ENCODE measurements at places on chromosomes 2 and 18.

DNA sequence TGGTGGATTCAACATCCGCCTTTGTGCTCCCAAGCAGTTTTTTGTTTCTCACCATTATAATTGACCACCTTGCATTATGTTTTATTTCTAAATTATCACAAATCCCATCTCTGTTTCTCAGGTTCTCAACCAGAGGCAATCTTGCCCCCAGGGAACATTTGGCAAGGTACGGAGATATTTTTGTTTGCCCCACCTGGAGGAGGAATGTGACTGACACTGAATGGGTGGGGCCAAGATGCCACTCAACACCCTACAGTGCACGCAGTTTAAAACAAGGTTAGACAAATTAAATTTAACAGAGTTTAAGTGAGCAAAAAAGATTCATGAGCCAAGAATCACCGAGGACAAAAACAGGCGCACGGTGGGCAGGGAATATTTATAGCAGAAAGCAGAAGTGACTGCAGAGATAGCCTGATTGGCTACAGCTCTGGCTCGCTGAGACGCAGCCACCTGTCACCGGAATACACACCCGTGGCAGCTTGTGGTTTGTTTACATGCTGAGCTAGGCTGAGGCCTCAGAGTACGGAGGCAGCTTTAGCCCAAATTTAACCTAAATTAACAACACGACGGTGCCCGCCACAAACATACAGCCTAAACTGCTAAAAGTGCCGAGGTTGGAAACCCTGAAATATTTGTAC is 150.0 kb upstream of the ALKAL2 start:
- DNase-seq: no peak

- DNase-seq: no peak
Observed at GRCh38 chr18:24560511-24560981, 100.1 kb downstream of the HRH4 start.

DNA sequence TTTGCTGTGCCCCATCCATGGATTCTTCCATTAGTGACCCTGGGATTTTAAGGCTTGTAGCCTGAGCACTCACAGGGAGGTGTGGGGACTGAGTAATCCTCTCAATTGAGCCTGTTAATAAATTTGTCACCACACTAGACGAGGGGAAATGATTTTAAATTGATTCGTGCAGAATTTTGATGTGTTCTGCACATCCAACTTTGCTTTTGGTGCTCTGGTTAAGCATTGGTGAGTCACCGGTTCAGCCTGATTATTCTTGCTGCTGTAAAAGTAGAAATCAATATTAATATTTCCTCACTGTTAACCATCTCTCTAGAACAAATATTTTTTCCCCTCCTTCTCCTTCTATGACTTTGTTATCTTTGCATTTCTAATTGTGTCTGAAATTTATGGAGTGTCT is 482.0 kb downstream of the TSN start:
- DNase-seq: no peak

DNA sequence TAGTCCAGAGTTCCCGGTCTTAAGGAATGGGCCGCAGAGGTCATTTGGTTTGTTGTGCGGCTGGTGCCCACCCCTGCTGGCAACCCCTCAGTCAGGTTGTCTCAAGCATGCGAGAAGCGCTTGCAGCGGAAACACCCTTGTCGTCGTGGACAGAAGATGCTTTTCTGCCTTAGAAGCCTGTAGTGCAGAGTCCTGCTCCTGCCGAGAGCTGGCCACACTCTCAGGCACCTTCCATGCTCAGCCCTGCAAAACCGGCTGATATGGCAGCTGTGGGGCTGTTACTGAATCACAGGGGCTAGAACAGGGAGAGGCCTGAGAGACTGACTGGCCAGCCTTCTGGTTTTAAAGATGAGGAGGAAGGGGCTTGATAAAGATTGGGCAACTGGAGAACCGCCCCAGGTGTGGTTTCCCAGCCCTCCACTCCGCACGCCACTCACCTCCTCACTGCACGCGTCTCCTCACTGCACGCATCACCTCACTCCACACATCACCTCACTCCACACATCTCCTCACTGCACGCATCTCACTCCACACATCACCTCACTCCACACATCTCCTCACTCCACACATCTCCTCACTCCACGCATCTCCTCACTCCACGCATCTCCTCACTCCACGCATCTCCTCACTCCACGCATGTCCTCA is 103.6 kb downstream of the USP40 start:
- no peak for DNase-seq

GRCh38 chr2:186726938-186727337 is 33.1 kb downstream of the FAM171B start:
- no peak for DNase-seq

DNA sequence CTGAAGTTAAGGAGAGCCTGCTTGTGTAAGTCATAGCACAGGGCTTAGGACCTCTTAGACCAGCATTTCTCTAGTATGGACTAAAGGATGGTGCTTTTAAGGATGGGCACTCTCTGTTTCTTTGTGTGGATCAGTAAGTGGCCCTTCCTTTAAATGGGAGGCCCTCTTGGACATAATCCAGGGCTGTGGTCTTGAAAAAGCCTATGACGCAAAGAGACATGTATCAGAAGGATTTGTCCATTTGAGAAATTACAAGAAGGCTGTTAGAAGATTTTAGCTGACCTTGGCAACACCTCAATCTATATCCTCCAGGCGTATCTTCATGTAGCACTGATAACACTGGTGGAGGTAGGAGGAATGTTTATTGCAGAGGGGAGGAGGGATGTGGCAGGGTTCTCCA is 79.2 kb downstream of the PRPF40A start:
- DNase-seq: no peak

DNA sequence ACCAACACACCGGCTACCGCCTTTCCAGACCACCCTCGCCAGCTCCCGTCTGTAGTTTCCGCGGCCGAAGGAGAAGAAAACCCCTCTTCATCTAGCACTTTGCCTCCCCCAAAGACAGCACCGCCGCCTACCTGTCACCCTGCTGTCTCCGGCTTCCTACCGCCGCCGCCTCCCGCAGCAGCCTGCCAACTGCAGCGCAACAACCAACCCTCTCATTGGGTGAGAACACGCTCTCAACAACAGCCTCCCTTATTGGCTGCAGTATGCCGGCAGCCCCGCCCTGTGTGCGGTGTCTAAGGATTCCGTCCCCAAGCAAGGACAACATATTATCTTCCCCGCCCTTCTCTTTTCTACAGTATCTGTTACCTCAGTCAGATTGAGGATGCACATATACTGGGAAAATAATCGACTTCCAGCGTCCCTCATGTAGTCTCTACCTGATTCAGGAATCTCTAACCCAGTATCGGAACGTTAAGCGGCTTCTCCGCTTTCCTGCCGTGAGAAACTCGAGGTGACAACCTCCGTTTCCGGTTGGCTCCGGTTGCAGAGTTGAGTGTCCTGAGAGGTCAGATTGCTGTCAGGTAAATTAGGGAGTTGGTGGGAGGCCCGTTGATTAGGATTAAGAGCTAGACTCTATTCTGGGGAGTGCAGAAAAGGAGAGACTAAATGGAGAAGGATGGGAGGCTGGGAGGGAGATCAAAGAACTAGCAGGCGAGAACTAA is at the start of the genes HYCC2 and NDUFB3:
HYCC2 (minus strand) TSS at position 193 of the 722 bp plus-strand sequence. CDS start 47,662 bp downstream, outside the sequence.
NDUFB3 (plus strand) TSS at position 523 of the 722 bp plus-strand sequence. CDS start 6,882 bp downstream, outside the sequence.
- peak; percentile 83 for DNase-seq

GRCh38 chr2:181163691-181164090 is 183.3 kb downstream of the UBE2E3 start:
- DNase-seq: no peak

DNA sequence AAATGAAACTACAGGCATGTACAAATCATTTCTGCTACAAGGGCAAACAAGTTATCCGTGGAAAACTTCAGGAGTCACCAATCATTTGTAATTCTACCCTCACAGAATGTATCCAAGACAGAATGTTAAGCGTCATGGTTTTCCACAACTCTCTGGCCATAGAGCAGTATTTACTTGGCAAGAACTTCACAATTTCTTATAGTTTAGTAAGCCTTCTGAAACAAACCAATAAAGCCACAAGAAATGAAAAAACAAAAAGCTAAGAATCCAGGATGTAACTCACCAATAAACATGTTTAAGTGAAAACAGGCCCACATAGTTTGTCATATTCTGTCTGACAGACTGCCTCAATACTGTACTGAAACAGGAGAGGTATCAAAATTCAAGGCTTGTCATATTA is 70.3 kb downstream of the LNPK start:
- no peak for DNase-seq

- no peak for DNase-seq
Observed at GRCh38 chr2:2591542-2591940, 260.5 kb upstream of the MYT1L start.

DNA sequence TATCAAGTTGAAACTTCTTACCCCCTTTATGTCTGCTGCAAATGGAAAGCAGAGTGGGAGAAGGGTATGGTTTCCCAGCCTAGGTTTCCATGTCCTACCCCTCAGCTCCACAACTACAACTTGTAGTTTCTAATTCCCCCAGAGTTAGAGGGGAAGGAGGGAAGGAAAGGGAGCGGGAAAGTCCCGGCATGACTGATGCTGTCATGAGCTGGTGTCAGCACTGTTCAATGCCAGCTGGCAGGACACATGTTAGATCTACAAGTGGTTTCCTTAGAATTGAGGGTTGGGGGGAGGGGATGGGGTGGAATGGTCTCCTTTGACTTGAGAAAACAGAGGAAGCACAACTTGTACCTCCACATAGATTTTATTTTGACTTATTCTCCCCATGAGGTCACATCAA is 194.0 kb downstream of the MBD2 start:
- DNase-seq: no peak

- no peak for DNase-seq
Observed at GRCh38 chr2:219489315-219489714, 9.4 kb upstream of the GMPPA start.

DNA sequence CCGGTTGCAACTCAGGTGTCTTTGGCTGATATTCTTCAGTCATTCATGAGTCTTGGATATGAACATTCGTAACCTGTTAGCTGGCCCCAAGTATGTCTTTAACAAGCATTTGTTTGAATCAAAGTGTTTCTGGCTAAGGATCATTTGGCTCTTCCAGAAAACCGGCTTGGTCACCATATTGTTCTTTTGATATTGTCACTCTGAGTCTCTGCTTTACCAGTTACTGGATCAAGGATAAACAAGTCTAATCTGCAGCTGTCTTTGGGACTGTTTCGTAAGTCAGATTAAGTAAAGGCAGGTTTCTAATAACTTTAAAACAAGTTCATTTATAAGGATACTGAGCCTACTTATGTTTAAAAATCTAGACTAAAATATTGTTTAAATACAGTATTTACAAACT is 49.1 kb downstream of the KDM3A start:
- DNase-seq: no peak

DNA sequence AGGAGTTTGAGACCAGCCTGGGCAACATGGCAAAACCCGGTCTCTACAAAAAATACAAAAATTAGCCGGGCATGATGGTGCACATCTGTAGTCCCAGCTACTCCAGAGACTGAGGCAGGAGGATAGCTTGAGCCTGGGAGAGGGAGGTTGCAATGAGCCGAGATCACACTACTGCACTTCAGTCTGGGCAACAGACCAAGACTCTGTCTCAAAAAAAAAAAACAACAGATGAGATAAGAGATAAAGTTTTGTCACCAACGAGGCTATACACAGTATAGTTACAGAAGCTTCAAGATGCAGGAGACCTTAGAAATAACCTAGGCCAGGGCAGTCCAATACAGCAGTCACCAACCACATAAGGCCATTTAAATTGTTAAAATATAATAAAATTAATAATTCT is 9.4 kb downstream of the FAM124B start:
- no peak for DNase-seq

- no peak for DNase-seq
Observed at GRCh38 chr2:235088496-235088921, 136.7 kb downstream of the SH3BP4 start.

DNA sequence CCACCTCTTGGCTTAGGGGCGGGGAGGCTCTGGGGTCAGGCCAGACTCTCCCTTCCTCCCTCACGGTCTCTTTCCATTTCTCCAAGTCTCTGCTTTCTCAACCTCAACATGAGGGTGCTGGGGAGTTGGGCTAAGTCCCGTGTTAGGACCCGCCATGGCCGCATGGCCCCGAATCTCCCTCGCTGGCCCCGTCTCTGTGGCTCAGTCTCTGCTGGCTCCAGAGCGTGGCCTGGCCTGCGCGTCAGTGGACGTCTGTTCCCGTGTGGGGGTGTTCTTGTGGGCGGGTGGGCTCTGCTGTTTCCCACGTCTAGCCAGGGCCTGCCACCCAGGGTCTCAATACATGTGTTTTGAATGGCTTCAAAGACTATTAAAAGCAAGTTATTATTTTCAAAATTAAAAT is 12.4 kb downstream of the ALLC start:
- no peak for DNase-seq

DNA sequence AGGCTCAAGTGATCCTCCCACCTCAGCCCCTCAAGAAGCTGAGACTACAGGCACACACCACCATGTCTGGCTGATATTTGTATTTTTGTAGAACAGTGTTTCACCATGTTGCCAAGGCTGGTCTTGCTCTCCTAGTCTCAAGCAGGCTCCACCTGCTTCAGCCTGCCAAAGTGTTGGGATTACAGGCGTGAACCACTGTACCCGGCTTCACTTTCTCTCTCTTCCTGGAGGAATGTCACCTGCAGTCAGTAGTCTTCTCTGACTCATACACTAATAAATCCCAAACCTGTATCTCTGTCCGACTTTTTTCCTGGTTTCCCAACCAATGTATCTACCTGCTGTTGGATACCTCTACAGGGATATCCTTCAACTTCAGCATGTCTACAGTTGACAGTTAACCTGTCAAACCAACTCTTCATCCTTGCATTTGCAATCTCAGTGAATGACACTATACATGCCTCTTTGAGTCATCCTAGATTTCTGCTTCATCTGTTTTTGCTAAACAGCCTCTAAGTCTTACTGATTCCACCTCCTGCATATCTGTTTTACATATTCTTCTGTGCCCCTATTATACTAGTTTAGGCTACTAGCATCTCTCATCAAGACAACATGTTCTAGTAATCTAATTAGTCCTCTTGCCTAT is 54.5 kb downstream of the RBBP8 start:
- DNase-seq: no peak

DNA sequence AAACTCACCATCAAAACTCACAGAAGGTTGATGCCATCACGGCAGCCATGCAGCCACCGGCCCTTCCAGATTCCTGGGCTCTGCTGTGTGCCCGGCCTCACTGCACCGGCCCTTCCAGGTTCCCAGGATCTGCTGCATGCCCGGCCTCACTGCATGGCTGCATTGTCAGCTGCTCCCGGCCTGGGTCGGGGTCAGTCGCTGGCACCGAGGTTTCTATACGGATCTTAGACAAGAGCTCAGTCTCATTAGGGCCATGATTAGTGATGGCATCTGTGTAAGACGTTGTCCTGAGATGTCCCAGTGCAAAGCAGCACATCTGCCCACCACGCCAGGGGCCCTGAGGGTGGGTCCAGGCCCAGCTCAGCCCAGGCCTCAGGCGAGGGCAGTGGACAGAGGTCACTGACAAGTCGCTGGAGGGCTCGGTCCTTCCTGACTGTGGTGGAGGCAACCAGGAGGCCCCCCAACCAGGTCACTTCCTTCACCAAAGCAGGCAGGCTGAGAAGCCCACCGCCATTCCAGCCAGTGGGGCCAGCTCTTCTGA is 29.4 kb downstream of the TMEM18 start:
- no peak for DNase-seq

All from omental fat pad (tissue), 4 donors.